ENCODE measurements at places on chromosomes 6 and 20.

GRCh38 chr6:113647143-113647889 lies 209.8 kb upstream of the MARCKS start:
- DNase-seq: no peak

GRCh38 chr6:101444717-101445116 lies 51.2 kb downstream of the GRIK2 start:
- DNase-seq: no peak

DNA sequence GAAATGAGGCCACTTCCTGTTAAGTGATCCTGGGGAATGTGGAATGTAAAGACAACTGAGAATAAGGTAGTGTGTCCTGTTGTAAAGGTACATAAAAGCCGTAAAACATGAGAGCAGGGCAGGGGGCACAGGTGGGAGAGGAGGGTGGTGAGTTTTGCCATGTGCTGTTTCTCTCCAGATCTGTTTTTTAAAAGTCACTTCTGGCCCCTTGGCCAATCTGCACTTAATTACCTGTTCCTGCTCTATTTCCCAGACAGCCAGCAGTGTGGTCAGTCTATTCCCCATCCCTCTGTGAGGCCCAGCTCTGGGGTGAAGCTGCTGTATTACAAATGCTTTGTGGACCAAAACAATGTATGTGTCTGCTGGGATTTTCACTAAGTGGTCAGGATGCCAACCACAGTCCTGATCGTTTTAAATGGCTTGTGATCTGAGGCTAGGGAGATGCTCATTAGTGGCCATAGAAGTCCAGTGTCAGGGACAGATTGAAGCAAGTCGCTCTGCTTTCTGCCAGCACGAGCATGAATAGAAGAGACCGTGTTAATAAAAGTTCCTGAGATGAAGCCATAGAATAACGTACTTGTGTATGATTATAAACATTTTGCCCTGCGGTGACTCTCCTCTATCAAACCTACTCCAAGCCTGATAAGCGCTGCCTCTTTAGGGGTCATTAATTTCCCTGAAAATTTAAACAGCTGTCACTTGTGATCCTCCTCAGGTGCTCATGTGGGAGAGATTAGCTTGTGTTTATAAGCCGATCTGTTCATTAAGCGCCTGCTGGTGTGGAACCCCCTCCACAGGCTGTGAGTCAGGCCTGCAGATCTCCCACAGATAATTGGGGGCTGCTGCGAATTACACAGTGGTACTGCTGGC lies 111.8 kb upstream of the CENPW start:
- no peak for DNase-seq

- DNase-seq: no peak
Measured at GRCh38 chr20:10671221-10671918, 2.4 kb downstream of the JAG1 start.

DNA sequence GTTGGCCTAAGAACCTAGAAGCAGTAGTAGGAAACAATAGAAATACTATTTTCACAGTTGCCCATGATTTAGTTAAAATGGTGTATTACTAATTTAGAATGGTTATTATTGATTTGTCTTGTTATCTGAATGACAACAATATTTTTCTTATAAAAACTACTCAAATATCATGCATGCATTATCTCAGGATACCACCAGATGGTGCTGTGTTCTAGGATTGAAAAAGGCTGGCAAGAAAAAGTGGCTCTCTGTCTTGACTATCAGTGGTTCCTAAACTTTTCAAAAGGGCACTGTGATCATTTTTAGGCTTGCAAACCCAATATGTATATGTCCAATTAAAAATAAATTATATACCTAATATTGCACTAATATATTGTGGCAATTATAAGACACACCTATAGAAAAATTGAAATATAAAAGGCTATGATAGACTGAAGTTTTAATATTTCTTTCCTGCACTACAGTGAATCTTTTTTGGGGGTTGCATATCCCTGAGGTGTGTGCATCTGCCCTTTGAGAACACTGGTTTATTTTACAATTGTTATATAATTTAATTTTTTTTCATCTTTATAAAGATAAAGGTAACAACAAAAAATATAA lies 131.7 kb upstream of the MLIP start:
- DNase-seq: no peak

GRCh38 chr20:347317-347639 lies 367 bp downstream of the NRSN2 start:
- no peak for DNase-seq

- no peak for DNase-seq
Measured at GRCh38 chr6:17179530-17180073, 77.8 kb downstream of the STMND1 start.

DNA sequence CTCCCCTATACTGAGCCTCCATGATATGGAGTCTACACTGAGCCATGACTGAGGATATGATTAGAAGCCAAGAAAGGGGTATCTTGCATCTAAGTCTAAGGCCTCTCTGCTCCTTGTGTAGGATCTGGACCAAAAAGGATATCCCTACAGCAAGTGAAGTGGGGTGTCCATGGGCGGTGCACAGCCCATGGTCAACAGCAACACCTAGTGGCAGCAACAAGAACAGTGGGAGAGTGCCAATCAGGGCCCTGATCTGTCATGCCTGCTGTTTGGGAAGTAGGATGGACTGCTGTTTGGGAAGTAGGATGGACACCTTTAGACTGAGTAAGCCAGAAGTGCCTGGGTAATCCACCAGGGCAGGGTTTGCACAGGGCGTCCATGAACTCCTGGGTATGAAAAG lies 22.4 kb downstream of the PTGIS start:
- no peak for DNase-seq

DNA sequence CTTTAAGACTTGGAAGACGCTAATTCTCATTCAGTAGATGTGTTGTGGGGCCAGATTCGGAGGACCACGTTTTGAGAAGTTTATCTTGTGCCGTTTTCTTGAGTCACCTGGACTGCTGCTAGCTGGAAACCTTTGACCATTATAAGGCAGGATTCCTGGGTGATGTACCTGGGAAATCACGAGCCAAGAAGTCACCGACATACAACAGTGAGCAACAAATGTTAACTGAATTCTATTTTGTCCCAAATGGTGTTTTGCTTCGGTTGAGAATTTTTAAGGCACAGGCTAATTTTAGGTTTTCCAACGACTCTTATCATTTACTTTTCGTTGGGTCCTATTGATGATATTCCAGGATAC lies 93.4 kb upstream of the BTN3A2 start:
- no peak for DNase-seq

DNA sequence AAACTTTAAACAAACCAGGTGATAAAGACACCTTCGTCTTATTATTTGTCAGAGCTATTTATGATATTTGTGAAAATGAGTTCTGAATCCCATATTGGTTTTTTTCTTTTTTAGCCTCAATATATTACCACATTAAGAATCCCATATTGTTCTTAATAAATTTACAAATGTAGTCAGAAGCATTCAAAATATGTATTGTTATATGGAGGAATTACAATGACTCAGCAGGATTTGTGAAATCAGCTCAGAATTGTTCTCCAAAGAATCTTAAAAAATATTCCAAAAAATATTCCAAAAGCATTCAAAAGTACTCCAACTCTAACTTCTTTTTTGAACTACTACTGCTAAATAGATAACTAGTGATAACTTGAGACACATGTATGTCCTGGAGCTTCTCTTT lies 6.5 kb upstream of the ZNF343 start:
- no peak for DNase-seq
